GDM1 (cell line): ENCODE measurements at places on chromosomes 6 and 20.

DNA sequence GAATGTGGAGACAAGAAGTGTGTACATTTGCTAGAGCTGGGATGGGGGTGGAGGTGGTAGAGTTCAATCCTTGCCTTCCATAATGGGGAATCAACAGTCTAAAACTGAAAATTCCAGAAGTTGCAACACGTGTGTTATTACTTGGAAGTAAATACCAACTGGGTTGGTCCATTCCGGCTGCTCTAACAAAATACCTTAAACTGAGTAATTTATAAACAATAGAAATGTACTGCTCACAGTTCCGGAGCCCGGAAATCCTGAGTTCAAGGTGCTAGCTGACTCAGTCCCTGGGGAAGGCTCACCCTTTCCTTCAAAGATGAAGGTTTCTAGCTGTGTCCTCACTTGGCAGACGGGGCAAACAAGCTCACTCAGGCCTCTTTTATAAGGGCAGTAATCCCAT lies 59.0 kb downstream of the RIN2 start:
- DNase-seq, result no peak

DNA sequence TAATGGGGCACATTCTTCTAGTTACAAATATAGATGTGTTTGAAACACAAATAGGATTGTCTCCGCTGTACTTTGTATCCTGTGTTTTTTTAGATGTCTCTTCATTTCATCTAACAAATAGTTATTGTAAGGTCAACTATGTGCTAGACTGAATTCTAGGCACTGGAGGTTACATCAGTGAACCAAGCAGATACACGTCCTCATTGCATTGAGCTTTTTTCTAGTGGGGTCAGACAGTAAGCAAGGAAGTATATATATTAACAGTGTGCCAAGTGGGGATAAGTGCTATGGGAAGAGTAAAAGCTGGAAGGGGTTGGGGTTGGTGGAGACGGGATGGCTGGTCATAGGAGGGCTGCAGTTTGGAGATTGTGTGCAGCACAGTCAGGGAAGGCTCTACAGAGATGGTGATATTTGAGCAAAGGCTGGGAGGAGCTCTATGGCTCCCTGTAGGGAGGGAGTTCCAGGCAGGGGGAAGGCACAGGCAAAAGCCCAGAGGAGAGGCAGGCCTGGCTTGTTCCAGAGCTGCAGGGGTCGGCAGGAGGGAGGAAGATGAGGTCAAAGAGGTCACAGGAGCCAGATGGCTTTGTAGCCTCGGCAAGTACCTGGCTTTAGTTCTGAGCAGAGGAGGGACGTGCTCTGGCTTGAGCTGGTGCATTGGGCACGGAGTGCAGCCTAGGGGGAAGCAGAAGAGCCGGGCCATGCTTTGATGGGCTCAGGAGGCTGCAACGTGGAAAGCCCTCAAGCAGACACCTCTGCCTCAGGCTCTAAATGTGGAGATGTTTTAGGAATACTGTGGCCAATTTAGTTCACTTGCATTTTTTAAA lies 152.3 kb downstream of the ZDHHC14 start:
- DNase-seq, result no peak

DNA sequence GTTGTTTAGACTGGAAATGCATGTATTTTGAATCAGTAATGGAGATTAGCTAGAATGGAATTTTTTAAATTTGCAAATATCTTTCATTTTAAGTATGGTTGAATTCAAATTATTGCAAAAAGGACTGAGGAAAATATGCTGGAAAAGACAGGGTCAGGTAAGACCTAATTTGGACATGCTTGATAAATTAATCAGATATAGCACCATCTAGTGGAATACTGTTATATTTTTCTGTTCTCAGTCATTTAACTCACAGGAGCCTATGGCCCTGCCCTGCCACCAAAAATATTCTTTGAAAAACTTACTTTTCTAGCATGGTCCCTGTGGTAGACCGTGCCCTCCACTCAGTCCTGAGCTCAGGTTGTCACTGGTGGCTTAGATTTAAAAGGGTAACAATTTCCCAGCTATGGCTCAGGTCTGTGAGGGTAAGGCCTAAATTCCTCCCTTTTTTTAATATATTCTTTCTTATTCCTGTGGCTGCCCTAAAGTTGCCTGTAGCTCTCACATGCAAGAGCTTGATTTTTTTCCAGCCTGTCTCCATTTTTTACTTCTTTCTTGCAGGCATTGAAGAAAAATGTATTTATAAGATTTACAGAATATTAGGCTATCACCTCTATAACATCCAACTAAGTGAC lies 25.3 kb upstream of the KIAA1586 start:
- DNase-seq, result no peak

GRCh38 chr20:48819821-48820648 lies 7.8 kb downstream of the PREX1 start:
- DNase-seq, result no peak

DNA sequence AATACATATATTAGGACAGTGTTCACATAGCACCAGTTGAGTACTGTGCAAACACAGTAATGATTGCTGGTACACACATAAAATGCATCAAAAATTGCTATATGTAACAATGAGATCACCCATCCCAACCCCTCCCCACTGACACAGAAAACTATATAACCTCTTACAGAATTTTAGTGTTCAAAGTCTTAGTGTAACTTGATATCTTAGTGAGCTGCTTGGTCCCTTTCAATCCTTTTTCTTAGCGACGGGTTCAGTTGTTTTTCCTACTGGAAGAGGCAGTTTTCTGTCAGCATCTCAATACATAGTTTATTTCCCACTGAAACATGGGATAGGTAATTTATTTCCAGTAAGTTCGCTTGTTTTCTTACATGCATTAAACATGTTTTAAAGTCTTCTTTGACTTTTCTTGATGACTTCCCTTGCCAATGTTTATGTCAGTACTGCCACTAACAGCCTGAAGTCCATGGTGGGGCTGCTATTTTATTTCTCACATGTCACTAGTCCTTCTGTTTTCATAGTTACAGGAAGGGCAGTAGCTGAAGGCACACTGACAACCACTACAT lies 96.4 kb upstream of the FOXC1 start:
- no peak for DNase-seq

DNA sequence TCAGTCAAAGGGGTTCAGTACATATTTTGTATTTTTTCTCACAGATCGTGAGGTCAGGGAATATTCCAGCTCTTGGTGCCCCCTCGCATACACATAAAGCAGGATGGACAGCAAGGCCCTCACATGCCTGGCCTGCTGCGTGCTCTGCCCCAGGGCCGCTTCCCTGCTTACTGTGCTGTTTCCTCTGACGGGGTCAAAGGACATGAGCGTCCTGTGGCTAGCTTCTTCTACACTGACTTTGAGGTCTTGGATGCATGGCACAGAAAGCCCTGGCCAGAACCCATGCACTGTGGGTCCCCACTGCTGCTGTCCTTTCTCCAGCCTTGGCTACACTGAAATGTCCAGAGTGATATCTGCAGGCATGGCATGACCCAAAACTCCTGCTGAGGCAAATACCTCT lies 92.5 kb upstream of the GGTLC1 start:
- no peak for DNase-seq

- no peak for DNase-seq
Observed at GRCh38 chr6:163608204-163608644, 193.7 kb downstream of the QKI start.

- no peak for DNase-seq
Observed at GRCh38 chr6:16049168-16049567, 79.7 kb upstream of the MYLIP start.

DNA sequence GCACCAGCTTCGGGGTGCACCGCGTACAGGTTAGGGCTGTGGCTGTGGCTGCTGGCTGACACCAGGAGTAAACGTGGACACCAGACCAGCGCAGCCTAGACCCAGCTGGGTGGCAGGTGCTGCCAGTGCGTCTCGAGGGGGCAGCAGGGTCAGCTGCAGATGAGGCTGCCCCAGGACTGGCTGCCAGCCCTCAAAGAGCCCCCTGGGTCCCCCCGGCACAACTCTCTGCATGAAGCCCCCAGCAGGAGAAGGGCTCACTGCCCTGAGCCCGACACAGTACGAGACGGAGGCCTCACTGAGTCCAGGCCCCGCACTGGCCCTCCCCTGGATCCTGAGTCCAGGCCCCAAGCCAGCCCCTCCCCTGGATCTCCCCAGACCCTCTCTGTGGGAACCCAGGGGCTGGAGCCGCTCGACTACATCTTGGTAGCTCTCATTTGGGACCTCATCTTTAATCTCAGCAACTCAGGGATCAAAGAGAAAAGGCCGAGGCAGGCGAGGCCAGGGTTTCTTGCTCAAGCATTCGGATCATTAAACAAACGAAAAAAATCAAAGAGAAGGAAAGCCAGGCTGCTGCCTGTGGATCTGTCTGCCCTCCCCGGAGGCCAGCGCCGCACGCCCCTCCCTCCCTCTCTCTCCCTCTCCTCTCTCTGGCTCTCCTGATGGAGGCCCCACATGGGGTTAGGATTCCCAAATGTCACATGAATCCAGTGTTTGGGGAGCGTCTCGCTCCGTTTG lies 7.0 kb upstream of the NKAIN4 start:
- no peak for DNase-seq

DNA sequence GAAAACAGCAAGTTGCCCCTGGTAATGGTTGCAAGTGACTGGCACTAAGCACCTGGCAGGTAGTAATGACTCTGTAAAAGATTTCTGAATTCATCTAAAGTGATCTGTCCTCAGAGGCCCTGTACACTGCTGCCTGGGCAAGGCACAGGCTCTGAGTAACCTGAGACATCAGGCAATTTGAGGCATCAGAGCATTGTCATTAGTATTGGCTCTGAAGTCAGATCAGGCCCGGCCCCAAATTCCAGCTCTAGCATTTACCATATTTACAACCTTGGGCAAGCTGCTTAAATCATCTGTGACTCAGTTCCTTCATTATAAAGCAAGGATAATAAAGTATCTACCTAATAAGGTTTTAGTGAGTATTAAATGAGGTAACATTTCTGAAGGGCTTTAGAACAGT lies 17.3 kb upstream of the TENT5A start:
- no peak for DNase-seq

DNA sequence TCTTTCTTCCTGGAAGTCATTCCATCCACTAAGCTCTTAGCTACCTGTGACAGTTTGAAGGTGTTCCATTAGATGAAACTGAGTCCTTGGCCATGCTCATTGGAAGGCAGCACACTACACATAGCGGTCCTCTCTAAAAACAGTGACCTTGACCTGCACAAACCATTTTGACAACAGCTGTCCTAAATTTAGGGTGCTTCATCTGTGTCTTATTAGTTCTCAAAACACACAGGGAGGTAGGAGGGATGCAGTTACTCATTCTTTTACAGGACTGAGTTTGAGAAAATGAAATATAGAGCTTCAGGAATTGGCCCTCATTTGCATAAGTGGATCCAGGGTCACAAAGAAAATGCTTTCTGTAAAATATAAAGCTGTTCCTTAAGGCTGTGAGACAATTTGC lies 20.4 kb upstream of the MAP3K4 start:
- no peak for DNase-seq

DNA sequence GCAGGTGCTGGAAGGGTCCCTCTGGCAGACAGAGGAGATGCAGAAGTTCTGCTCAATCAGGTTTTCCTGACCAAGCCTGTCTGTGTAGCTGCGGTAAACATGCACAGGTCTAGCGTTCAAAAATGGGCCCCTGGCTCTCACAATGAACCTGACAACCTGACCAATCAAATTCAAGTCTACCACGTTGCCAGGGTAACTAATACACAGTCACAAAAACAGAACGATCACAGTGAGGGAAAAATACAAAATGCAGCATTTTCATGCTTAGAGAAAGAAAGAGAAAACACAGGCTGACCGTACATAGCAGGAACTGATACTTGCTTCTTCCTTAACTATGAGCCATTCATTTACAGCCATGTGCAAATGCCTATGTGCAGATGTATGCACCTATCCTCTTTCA lies 353.1 kb upstream of the TSHZ2 start:
- no peak for DNase-seq

GRCh38 chr6:110351986-110352385 lies 6.2 kb downstream of the METTL24 start:
- no peak for DNase-seq

DNA sequence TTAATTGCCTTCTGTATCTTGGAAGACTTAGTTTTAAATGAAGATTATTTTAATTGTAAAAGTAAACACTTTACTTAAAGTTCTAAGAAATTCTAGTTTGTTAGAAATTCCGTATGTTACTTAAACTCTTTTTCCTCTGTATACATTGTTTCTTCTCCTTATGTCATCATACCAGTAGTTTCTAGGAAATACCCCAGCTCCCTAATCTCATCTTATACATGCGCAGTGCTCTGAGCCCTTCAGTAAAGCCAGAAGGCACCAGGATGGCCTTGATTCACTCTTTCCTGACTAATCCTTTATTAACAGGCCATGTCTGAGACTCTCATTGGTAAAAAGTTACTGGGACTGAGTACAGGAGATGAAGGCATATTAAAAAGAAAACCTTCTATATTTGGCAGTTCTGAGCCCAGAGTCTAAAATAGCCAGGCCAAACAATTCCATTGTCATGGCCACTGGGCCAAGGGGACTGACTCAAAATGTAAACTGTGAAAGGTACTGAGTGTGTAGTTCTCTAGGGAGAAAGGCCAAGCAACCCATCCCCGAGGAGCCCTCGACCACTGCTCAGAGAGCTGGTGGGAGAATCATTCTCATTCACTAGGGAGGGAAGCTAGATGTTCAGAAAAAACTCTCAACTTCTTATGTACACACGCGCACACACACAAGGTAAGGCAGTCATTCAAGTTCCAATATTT lies 25.0 kb downstream of the SLC22A1 start:
- no peak for DNase-seq

GRCh38 chr6:155472886-155473285 lies 17.2 kb upstream of the NOX3 start:
- DNase-seq, result no peak

GRCh38 chr6:128569732-128570679 lies 49.6 kb upstream of the PTPRK start:
- no peak for DNase-seq

GRCh38 chr6:112909781-112910180 lies 562.7 kb downstream of the RFPL4B start:
- DNase-seq, result no peak

- no peak for DNase-seq
Observed at GRCh38 chr6:36949636-36950035, 4.9 kb upstream of the PI16 start.

DNA sequence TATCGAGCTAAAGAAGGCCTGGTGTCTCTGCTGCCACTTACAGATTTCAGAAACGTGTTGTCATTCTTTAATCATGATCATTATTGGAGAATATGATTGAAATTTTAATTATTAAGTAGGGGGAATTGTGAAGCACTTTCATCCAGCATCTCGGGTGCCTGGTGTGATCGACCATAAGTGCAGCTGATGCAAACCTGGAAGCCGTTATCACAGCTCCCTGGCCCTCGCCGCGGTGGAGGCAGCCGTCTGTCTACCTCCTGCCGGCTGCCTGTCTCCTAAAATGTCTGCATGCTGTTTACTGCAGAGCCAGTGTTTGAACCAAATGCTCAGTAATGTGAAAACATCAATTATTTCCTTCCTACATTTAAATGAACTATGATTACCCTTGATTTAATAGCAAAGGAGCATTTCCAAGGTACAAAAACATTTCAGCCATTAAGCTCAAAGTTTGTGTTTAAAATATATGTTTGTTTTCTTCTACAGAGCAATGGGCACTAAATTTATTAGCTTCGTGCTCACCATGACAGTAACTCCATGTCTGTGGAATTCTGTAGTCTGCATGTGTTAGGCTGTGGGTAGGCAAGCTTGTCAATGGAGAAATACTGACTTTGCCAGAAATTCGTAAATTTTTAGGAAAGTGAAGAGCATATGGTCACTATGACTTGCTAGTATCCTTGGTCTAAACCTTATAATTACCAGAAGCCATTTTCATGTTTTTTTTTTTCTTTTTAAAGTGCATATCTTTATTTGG lies 184.5 kb upstream of the AGPAT4 start:
- no peak for DNase-seq

GRCh38 chr6:22132656-22133055 lies 164.2 kb downstream of the PRL start:
- DNase-seq, result no peak

- no peak for DNase-seq
Observed at GRCh38 chr20:42261766-42262270, 643.6 kb upstream of the CHD6 start.
